ENCODE measurements at places on chromosomes 2 and 18.

DNA sequence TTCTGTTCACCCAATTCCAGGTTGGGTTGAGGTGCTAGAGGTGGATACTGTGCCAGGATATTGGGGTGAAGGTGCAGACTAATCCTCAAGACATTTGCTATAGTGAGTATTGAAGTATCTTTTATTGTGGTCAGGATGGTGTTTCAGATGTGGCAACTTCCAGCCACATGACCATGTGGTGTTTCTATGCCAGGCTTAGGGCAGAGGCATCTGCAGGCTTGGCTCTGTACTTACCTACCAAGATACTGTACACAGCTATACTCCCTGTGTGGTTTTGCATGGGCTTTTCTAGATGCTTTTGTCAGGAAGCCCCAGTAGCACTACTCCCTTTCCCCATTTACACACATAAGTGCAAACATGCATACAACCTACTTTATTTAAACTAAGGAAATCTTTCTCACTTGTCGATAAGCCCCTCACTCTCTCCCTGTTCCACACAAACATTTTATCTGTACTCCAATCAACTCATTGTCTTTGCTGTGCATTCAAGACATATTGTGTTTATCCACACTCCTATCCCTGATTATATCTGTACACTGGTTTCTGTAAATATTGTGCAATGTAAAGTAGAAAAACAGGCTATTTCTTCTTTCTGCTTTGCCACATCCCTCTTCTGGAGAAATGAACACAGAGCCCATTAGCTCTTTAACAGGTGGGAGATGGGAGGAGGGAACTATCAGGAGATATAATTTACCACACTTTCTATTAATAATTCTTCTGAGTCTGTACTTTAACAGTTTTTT lies 12.3 kb downstream of the ARL6IP6 start:
- peak; percentile 10 for DNase-seq

GRCh38 chr2:96899413-96899741 lies 29.5 kb upstream of the SEMA4C start:
- no peak for DNase-seq

DNA sequence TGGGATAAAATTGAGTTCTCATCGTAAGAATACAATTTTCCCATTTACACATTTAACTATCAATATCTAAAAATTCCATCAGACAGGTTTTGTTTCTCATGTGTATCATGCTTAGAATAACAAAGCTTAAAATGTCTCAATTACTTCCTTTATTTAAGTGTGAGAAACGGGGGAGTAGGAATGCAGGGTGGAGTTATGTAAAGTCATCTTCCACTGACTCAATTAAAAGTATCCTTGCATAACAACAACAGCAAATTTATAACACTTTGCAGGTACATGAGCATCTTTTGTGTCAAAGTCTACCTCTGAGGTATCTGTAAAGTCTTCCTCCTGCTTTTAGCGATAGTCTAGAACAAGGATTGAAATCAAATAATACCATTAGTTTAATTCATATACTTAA lies 327.1 kb downstream of the EPHA4 start:
- DNase-seq, result no peak

- DNase-seq, result no peak
These were observed at the start of gene ATP6V1B1 for GRCh38 chr2:70935468-70936164. Gene ATP6V1B1 (plus strand): TSS chr2:70935900. CDS start chr2:70935955, 55 bp downstream.

- no peak for DNase-seq
These were observed 46.4 kb downstream of the BMP10 start for GRCh38 chr2:68824831-68825230.

DNA sequence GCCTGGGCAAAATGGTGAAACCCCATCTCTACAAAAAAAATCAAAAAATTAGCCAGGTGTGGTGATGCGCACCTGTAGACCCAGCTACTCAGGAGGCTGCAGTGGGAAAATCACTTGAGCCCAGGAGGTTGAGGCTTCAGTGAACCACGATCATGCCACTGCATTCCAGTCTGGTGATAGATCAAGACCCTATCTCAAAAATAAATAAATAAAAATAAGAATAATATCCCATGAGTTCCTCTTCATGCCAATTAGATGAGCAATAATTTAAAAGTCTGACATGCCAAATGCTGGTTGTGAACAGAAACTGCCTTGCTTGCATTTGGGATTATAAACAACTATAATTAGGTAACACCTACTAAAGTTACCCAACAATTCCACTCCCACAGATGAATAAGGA lies 22.1 kb upstream of the ANKRD44 start:
- DNase-seq, result no peak

DNA sequence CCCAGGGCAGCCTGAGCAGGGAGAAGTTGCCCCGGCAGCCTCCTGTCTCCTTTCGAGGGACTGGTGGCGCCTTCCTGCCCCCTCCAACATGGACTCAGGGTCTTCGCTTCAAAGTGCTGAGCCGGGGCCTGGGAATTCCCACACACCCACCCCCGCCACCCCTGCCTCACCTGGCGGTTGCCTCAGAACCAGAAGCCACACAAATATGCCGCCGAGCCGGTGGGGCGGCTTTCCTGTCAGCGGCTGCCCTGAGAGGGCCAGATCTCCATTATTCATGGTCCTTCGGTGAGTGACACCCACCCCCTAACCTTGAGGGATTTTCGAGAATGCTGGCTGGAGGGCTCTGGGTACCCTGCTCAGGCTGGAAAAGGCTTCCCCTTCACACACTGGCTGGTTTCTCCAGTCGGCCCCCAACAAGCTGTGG lies 71.7 kb downstream of the SMAD7 start:
- no peak for DNase-seq

- no peak for DNase-seq
These were observed 28.1 kb downstream of the RHOB start for GRCh38 chr2:20474757-20475566.

- DNase-seq, result no peak
These were observed 720.2 kb downstream of the SLC4A3 start for GRCh38 chr2:220347626-220348025.

- no peak for DNase-seq
These were observed 175.7 kb downstream of the ETAA1 start for GRCh38 chr2:67572721-67573435.

DNA sequence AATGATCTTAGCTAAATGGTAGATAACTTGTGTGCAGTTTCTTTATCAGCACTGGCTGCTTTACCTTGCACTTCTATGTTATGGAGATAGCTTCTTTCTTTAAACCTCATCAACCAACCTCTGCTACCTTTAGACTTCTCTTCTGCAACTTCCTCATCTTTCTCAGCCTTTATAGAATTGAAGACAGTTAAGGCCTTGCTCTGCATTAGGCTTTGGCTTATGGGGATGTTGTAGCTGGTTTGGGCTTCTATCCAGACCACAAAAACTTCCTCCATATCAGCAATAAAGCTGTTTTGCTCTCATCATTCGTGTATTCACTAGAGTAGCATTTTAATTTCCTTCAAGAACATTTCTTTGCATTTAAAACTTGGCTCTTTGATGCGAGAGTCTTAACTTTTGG lies 123.7 kb downstream of the PIK3C3 start:
- DNase-seq, result no peak

DNA sequence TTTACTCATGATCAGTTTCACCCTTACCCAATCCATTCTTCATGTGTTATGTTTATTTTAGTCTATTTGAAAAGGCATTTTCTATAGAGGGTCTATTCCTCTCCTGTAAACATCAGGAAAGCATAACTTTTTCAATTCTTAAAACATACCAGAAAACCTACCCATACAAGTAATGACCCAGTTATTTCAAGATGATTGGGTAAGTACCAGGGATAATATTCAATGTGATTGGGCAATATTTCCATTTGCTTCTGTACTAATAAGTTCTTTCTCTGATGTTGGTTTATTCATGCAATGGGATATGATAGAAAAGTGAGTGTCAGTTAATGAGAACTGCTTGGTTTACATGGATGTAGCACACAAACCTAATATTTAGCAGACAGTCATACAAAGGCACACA lies 87.6 kb downstream of the CCBE1 start:
- no peak for DNase-seq

GRCh38 chr2:9094117-9094516 lies 90.6 kb upstream of the MBOAT2 start:
- no peak for DNase-seq

DNA sequence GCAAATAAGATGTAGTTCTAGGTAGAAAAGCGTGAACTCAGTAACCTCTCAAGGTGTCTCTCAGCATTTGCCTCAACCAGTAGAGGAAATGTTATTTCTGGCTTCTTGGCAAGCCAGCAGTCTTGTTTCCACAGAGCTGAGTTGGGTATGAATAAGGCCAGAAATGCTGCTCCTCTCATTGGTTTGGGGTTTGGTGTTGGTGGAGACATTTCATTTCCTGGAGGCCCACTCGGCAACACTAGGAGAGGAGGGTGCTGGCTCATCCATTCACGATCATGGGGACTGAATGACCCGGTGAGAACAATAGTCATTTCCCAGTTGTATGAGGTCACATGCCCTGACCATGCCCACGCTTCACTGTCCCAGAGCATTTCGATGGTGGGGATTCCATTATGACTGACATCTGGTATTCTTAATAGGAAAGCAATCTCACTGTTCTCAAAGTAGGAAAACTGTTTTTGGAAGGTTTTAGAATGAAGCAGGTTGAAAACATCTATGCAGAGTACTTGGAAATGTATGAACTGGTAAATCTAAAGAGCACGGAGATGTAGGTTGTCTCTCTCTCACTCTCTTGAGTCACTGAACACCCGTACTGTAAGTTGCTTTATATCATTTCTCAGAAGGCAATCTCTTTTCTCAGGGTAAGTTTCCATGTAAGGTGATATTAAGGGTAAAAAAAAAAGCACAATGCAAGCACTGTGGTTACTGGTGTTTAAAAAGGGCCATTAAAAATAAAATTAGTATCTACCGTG lies 37.1 kb upstream of the CTLA4 start:
- no peak for DNase-seq

- DNase-seq, result no peak
These were observed 119.0 kb downstream of the CERS6 start for GRCh38 chr2:168574856-168575630.

GRCh38 chr2:239750929-239751678 lies 274.0 kb downstream of the NDUFA10 start:
- no peak for DNase-seq

DNA sequence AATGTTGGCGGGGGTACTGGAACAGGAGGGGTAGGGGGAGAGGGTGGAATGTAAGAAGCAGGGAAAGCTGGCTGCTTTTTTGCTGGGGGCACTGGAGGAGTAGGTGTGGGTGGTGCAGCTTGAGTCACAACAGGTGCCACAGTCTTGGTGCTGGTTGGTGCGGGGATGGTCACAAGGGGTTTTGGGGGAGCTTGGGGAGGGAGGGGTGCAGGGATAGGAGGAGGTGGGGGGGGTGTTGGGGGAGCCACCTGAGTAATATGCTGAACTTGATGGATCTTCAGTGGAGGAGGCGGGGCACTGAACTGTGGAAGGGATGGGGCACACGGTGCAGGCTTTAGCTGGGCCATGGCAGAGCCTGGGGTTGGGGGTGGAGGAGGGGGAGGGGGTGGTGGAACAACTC lies 94.4 kb downstream of the RAPH1 start:
- no peak for DNase-seq

GRCh38 chr2:11574176-11575046 lies 40.6 kb downstream of the GREB1 start:
- no peak for DNase-seq

GRCh38 chr2:20524412-20525040 lies 77.7 kb downstream of the RHOB start:
- no peak for DNase-seq

DNA sequence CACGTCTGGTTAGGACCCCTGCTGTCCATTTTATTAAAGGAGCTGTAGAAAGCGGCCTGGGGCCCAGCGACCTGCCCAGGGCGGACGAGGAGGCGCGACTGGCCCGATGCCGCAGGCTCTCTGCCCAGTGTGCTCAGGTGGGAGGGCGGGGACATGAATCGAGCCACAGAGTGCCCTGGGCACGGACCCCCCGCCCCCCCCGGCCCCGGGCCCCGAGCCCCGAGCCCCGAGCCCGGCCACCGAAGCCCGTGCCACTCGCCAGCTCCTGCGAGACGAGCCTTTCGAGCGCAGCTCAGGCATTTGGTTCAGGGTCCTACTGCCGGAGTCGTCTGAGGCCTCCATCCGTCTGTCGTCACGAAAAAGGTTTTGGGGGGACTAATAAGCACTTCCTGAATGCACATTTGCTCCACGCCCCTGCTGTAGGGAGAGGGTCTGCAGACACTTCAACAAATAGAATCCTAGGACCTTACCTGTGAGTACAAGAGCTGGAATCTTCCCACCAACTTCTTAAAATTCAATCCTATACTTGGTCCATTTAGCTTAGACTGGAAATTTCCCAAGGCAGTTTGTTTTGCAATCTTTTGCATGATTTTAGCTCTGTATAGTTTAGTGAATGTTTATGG lies 602 bp upstream of the ADAM17 start:
- DNase-seq, result no peak

DNA sequence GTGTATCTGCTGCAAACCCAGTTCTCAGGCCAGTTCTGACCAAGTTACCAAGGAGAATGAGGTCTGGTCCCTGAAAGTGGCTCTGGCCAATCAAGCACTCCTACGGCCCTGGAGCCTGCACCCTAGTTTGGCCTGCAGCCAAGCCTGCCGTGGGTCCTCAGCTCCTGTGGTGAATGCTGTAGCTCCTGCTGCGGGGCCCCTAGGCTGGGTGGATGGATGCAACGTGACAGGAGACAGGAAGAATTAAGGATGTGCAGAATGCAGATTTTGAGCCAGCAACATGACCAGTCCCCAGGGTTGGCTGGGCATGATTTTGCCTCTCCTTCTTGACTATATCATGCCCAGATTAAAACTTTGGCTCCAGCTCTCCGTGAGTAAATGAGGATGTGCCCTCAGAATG lies 97.2 kb downstream of the SMAD7 start:
- DNase-seq, result no peak

DNA sequence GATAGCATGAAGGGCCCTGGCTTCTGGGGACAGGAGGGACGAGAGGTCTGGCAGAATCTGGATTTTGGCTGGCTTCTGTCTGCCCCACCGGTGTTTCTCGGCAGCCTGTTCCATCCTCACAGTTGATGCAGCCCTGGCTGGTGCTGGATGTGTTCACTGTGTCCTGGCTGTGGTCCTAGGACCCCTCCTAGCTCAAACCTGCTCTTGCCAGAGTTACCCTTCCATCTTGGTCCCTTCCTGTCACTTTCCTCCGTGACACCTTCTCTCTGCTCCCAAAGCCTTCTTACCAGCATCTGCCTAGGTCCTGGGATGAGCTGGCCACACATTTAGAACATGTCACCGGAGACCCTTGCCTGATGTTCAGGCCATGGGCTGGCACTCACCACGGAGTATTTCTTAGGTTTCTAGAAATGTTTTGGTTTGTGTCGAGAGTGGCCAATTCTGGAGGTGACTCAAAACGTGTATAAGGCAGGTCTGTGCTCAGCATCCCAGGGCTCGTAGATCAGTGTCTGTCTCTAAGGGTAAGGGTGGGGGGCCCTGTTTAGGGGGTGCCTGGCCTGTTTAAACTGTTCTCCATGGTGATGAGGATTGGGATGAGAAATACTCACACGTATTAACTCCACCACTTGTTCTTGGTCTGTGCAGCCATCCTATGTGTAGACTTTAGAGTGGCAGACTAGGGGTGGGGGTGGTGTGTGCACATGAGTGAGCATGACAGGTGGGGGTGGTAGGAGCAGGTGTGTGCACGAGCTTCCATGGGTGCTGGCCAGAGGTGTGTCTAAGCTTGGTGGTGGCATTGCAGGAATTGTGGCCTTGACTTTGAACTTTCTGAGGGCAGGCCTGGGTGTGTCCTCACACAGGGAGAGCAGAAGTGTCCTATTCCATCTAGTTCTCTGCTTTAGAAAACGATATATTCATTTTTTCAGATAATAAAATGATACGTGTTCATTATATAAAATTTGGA lies 162.7 kb downstream of the DYSF start:
- DNase-seq, result no peak
